Heart left ventricle (tissue), 16 donors: ENCODE measurements at places on chromosomes 6 and 20.

DNA sequence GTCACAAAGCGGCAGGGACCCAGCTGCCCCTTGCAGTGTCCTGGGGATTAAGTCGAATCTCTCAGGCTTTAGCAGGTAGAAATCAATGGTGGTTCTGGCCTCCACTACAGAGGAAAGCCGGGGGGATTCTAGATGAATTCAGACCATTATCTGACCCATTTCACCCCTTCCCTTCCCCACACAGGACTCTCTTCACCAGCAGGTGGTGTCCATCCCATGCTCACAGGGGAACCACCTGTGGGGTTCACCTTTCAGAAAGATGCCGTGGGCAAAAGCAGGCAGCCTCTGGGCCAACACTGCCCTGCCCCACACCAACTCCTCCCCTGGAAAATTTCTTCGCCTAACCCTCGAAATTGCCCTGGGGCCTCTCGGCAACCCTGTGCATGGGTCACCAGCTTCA is 123.8 kb upstream of the GGTLC1 start:
- DNase-seq = no peak

- DNase-seq = no peak
Observed at GRCh38 chr6:164547076-164547475, 762.3 kb downstream of the C6orf118 start.

- DNase-seq = peak; percentile 62
Observed at GRCh38 chr6:77457720-77458349, 5.5 kb downstream of the HTR1B start.

DNA sequence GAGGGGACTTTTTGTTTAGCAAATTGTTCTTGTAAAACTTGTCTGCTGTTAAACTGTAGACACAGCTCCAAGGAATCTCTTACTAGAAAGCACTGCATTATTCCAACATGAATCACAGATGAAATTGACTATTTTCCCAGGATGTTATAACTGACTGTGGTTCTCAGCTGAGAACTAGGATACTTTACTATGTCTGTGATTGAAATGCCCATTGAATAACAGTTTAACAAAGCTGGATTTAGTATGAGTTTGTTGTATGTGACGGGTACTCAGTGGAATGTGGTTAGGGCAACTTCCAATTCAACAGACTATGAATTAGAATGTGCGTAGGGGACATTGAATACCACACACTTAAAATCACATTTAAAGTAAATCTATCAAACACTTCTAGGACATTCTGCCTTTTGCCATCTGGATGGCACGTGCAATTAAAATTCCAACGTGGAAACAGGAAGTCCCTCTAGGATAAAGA is 193.4 kb upstream of the PREP start:
- DNase-seq = no peak

- DNase-seq = no peak
Observed at GRCh38 chr6:105681061-105681460, 278.2 kb upstream of the PREP start.

DNA sequence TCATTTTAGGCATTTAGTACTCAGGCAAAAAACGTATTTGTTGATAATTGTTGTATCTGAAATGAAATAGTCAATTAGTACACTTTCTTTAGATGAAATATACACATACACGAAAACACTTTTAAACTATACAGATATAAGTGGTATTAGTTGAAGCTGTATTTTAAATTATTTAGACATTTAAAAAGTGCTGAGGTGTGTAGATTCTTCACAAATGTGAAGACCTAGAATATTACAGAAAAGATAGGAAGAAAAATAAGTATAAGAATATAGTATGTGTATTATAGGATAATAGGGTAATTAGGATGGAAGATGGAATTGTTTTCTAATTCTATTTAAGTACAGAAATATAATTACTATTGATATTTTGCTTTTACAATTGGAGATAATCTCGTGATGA is 4.6 kb downstream of the ZFAND3 start:
- no peak for DNase-seq

GRCh38 chr6:131199568-131200272 is 64.5 kb downstream of the AKAP7 start:
- no peak for DNase-seq

- DNase-seq = no peak
Observed at GRCh38 chr6:37126961-37127616, 42.9 kb upstream of the PIM1 start.

DNA sequence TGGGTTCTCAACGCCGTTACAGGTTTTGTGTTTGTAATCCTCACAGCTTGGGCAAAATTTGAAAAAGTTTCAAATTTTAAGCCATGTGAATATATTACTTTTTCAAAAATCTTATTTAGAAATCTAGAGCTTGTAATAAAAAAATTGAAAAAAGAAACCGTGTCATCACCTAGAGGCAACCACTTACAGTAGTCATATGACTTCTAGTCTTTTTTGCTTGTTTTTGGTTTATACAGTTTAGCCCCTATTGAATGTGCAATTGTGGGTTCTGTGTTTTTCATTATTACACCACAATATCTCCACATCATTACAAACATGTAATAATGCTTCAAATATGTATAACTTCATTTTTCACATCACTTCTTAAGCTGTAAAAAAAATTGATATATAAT is 888 bp downstream of the DYNLRB1 start:
- no peak for DNase-seq

- no peak for DNase-seq
Observed at GRCh38 chr6:60867548-60867947, 1418.5 kb downstream of the KHDRBS2 start.

DNA sequence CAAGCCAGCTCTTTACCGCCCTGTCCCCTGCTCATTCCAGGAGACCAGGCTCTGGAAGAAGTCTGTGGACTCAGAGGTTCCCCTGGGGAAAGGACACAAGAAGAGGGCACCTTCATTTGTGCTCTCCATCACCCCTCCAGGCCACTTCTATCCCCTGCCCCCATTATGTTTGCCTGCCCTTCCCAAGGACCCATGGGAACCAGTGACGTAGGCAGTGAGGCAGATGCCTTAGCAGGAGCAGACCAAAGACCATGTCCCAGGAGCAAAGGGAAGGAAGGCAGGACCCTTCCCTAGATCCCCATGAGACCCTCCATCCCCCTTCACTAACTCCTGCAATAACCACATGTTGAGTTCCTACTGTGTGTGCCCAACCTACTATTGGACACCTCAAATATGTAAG is 94.4 kb downstream of the MDGA1 start:
- no peak for DNase-seq

- peak; percentile 74 for DNase-seq
Observed at GRCh38 chr6:159169193-159169555, at the start of gene FNDC1. FNDC1 (plus strand) TSS chr6:159169400; CDS start chr6:159169597, 197 bp downstream.

GRCh38 chr6:43742931-43743632 is 26.9 kb upstream of the VEGFA start:
- no peak for DNase-seq

DNA sequence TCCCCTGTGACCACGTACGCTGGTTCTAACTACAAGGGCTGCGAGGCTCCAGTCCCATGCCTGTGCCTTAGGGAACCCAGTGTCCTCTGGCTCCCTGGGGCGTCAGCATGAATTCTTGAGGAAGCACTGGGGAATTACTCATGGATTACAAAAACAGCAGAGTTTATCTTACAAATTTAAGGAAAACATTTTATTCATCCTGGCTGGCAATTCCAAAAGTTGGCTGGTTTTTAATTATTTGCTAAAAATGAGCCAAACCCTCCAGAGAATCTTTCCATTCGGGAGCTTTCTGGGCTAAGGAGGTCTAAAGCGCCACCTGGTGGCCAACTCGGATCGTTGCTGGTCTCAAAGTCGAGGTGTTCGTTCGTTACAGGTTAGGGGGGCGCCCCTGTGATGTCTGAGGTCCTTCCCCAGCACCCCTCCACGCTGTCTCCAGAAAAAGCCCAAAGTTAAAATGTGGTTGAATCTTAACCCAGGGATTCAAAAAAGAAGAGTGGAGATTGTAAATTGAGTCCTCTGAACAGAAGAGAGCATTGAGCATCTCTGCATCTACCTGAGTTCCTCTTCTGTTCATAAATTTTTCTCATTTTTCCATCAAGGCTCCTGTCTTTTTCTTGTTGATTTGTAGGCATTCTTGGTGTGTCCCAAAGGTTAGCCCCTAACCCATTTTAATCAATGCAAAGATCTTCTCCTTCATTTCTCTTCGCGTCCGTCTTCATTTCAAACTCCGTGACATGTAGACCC is 99.4 kb downstream of the BFSP1 start:
- peak; percentile 30 for DNase-seq

GRCh38 chr6:89295981-89296380 is 19.1 kb downstream of the GABRR2 start:
- no peak for DNase-seq

- DNase-seq = no peak
Observed at GRCh38 chr6:106829451-106829850, 145.1 kb downstream of the CD24 start.

GRCh38 chr6:168927026-168927425 is 326.6 kb downstream of the THBS2 start:
- no peak for DNase-seq

- no peak for DNase-seq
Observed at GRCh38 chr20:42319252-42320013, 701.3 kb upstream of the CHD6 start.

- peak; percentile 68 for DNase-seq
Observed at GRCh38 chr6:105994591-105995390, 91.3 kb upstream of the PRDM1 start.

GRCh38 chr6:169029861-169030260 is 223.8 kb downstream of the THBS2 start:
- no peak for DNase-seq

DNA sequence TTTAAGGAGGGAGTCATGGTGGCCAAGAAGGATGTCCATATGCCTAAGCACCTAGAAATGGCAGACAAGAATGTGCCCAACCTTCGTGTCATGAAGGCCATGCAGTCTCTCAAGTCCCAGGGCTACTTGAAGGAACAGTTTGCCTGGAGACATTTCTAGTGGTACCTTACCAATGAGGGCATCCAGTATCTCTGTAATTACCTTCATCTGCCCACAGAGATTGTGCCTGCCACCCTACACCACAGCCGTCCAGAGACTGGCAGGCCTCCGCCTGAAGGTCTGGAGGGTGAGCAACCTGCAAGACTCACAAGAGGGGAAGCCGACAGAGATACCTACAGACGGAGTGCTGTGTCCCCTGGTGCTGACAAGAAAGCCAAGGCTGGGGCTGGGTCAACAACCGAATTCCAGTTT is 115.0 kb downstream of the HFE start:
- DNase-seq = no peak

GRCh38 chr6:39377539-39377950 is 55.0 kb upstream of the KCNK16 start:
- DNase-seq = peak; percentile 59

- DNase-seq = no peak
Observed at GRCh38 chr6:38588631-38589366, 50.9 kb downstream of the BTBD9 start.

- no peak for DNase-seq
Observed at GRCh38 chr20:60632391-60633262, 619.4 kb upstream of the CDH4 start.

- no peak for DNase-seq
Observed at GRCh38 chr20:14632906-14633305, 295.5 kb upstream of the FLRT3 start.

- peak; percentile 82 for DNase-seq
Observed at GRCh38 chr20:62382306-62383198, 4.4 kb upstream of the RPS21 start.

- no peak for DNase-seq
Observed at GRCh38 chr6:142293121-142293520, 8.7 kb upstream of the ADGRG6 start.

- no peak for DNase-seq
Observed at GRCh38 chr20:20293691-20294385, 74.1 kb upstream of the INSM1 start.

DNA sequence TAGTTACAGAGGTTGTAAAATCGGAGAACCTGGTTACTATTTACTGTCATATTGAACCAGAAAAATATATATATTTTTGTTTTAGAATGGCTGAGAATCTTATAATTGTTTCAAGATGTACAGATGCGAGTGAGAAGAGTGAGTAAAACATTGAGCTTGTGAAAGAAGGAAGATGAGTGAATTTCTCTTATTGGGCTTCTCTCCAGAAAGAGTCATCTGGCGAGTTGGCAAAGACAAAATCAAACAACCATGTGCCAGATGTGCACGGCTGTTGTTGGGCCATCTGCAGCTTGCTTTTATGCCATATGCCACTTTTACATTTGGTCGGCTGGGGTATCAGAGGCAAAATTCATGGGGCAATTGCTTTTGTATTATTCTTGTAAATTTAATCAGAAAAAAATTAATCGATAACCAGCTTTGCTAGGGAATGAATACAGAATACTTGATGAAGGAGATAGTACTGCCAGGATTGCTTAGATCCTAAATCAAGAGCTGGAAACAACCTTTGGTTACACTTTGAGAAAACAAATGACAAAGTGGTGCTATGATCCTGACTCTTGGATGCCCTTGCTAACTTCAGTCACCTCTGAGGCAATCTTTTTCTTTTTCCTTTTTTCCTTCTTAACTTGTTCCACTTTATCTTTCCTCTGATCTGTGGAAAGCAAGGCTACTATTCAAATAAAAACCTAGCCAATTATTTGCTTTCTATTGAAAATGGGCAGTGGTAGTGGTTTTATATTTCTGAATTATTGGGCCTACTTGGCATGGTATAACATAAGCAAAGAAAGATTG is 97.1 kb upstream of the GRIK2 start:
- no peak for DNase-seq

DNA sequence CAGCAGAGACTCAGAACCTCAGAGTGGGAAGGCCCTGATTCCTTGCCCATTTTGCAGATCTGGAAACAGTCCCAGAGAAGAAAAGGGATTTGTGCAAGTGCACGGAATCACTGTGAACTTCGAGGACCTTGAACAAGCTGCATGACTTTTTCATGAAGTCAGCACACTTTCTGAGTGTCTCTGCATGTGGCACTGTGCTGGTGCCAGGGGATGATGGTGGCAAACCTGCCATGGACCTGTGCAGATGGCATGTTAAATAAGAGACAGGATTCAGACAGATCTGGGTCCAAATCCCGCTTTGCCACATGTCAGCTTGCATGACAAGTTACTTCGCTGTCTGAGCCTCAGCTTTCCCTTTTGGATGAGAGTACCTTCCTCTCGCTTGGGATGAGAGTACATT is 26.8 kb downstream of the ZNF831 start:
- no peak for DNase-seq

DNA sequence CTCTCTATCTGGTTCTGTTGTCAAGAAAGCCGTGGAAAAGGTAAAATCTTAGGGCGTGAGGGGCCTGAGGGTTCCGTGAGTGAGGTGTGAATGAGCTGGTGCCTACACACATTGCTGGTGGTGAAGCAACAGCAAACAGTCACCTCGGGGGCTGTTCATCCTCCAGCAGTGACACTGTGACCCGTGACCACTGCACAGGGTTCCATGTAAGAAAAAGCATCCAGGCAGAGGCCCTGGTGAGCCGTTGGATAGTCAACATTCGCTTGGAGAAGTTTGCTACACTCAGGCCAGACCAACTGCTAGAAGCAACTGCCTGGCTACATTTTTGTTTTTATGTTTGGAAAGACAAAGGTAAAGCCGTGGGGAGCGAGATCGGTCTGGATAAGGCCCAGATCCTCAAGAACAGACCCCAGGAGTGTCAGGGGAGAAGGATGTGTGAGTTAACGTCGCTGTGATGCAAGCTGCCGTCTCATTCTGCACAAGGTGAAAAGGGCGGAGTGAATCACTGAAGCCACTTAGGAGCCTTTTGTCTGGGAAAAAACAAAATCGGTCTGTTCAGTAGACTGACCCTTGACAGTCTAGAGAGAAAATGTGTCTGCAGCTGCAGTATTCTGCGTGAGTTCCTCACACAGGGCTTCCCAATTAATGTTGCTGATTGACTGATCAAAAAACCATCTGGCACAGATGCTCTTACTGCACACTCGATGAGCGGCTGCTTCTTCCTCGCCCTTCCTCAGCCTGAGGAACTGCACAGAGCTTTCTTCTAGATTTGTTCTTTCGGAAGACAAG is 404.0 kb downstream of the SMOC2 start:
- no peak for DNase-seq

GRCh38 chr6:72425003-72425681 is 196.7 kb upstream of the KCNQ5 start:
- DNase-seq = no peak
